ENCODE measurements at places on chromosomes 12 and 14.
A peak's percentile ranks its signal among the peaks of the same experiment; 100 is the strongest.

DNA sequence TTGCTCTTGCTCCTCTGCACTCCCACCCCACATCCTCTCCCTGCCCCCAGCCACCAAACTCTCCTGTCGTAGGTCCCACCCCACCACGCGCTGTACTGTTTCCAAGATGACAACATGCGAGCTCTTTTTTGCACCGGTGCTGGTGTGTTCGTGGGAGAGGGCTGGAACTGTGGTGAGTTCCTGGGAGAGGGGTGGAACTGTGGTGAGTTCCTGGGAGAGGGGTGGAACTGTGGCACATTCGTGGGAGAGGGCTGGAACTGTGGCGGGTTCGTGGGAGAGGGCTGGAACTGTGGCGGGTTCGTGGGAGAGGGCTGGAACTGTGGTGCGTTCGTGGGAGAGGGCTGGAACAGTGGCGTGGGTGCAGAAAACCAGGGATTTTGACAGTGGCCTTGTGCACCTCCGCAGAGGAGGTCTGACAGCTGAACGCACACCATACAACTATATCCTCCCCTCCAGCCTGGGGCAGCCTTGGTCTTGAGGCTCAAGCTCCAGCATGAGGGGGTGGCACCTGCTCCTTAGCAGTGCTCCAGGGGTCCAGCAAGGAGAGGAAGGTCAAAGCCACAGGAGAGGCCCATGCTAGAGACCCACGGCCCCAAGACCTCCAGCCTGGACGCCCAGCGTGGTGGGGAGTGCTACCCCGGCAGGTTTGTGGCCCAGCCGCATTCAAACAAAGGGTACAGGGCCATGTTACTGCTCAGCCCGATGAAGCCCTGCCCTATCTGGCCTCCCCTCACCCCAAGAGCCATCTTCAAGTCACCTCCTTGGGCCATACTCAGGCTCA lies 50.1 kb downstream of the ACTN1 start:
- DNase-seq: no peak

DNA sequence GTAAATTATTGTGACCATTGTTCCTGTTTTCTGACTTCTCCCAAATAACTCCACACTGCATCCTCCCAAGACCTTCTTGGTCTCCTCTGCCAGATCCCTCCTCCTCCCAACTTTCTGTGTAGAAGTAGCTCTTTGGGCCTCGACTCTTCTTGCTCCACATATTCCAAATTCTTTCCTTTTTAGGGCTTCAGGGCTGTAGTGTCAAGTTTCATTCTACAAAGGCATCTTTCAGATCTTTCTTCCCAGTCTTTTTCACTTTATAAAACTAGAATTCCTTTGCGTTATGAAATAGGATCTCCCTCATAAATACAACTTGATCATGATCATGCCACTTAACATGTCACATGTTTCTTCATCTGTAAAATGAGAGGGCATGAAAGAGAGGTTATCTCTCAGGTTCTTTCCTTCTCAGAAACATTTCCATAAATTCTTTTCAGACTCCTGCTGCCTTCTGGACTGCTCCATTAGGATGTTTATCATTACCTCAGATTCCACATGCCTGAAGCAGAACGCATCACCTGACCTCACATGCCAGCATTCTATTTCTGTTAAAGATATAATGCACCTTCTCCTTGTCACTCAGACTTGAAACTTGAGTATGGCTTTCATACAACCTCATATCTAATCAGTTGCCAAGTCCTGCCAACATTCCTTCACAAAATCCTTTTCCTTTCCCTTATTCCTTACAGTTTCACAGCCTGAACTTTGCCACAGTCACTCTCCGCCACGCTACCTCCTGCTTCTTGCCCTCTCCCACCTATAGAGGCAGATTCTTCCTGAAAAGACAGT lies 8.5 kb downstream of the SLC38A1 start:
- DNase-seq: peak; percentile 66

GRCh38 chr12:54276368-54276767 lies 3.6 kb downstream of the CBX5 start:
- DNase-seq: no peak

- peak; percentile 17 for DNase-seq
These were observed 577.9 kb upstream of the TBX3 start for GRCh38 chr12:115261691-115262398.

DNA sequence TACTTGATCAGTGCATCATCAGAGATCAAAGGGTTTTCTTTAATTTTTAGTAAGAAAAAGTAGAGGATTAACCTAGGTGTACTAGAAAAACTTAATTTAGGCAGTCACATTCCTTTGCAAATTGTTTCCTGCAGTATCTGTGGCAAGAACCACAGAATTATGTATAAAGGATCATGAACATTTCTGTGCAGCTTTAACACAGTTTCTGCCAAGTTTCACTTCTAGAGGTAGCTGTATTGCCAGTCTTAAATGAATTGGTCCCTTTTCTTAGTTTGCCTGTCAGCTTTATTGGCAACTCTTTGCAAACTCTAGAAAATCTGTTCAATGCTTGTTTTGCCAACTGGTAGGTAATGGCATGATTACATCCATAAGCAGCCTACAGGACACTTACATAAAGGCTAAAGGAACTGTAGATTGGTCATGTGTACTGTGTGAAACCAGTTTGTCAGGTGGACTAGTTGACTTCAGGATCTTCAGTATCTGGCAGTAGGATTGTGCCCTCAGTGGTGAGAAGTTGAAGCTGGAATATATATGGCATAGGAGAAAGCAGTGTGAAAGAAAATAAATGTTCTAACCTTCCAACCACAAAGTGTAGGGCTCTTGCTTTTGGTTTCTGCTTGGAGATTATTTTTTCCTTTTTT lies 75.9 kb downstream of the TTLL5 start:
- DNase-seq: peak; percentile 30
